ENCODE measurements at places on chromosomes 11 and 22. TPM values are rescaled to one million over a fixed set of nuclear protein-coding genes. Genes with fewer than 3 reads are reported as not detected.

DNA sequence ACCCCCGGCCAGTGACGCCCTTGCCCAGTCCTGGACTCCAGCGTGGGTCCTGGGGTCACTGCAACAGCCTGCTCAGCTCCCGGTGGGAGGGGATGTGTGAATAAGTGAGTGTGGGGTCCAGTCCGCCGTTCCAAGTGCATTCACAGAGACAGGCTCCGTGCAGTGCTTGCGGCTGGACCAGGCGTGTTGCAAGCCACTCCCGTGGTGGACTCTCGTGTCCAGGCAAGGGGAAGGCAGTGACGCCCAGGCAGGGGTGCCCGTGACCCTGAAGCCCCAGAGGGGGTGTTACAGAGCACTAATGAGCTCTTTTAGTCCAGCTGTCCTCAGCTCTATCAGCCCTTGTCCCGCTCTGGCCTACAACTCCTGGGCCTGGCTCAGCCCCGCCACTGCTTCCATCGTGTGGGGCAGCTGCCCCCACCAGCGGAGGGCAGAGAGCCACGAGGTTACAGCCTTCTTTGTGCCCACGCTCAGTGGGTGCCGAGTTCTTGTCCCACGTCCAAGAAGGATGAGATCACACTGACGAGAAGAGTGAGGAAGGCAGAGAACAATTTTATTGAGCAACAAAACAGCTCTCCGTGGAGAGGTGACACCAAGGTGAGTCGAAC lies 1807.5 kb downstream of the LRRC4C start:
- no peak for DNase-seq

GRCh38 chr22:43860126-43860525 lies 2.2 kb downstream of the SULT4A1 start:
- DNase-seq: no peak

The CRYBB2 gene
- total RNA-seq: not detected

DNA sequence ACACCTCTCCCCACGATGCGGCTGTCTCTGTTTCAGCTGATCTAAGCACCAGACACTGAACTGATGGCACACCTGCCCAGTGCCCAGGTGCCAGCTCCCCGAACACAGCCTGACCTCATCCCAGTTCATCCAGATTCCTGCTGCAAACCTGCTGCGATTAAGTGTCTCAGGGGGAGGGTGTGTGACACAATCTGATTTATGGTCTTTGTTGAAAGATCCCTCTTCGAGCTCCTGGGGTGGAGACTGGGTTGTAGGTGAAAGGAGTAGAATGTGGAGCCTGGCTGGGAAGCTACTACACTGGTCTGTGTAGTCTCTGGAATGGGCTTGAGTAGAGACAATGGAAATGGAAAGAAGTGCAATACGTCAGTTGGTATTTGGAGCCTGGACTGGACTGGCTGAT lies 390.3 kb downstream of the SHANK2 start:
- DNase-seq: no peak

GRCh38 chr22:44848791-44849420 lies 96.5 kb downstream of the ARHGAP8 start:
- no peak for DNase-seq

Data from dermis microvascular lymphatic vessel endothelial cell (primary cell).